ENCODE measurements at places on chromosomes 13 and 19.

GRCh38 chr19:46390866-46391265 is 22.5 kb downstream of the CCDC8 start:
- no peak for DNase-seq

- DNase-seq: no peak
Observed at GRCh38 chr13:57063007-57063406, 77.7 kb upstream of the PRR20A start.

DNA sequence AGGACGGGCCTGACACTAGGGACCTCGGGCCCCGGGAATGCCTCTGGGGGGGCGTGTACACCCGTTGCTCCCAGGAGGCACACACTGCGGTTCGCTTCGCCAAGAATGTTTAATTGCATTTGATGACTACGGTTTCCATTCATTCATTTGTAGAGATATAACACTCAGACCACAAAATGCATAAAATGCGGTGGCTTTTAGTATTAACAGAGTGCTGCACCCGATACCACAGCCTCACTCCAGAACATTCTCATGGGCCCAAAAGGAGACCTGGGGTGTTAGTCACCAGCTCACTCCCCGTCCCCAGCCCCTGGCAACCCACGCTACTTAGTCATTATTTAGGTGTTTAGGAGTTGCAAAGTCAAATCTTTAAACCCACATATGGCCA is 21.8 kb downstream of the HCN2 start:
- DNase-seq: peak; percentile 30

DNA sequence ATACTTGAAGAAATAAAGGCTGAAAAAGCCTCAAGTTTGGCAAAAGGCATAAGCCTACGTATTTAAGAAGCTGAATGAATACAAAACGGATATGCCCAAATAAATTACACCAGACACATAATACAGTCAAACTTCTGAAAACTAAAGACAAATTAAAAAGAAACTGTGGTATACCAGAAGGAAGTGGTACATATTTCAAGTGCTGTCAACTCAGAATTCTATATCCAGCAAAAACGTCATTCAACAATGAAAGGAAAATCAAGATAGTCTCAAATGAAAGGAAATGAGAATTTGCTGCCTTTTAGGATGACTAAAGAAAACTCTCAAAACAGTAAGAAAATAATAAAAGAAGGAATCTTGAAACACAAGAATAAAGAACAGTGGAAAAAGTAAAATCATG is 69.5 kb downstream of the POLR1D start:
- no peak for DNase-seq

DNA sequence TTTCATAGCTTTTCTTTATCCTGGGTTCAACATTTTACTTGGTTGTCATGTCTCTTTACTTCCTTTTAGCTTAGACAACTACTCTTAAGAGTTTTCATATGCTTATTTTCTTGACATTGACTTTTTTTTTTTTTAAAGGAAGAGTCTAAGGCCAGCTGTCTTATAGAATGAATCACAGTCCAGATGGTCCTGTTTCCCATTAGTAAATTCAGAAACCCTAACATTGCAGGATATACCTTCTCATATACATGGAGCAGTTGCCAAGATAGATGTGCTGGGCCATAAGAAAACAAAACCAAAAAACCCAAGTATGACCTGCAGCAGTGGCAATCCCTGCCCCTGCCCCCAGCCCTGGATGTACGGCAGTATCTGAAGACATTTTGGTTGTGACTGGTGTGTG is 72.8 kb downstream of the COG3 start:
- no peak for DNase-seq

GRCh38 chr13:112346899-112347229 is 29.3 kb upstream of the SPACA7 start:
- no peak for DNase-seq

DNA sequence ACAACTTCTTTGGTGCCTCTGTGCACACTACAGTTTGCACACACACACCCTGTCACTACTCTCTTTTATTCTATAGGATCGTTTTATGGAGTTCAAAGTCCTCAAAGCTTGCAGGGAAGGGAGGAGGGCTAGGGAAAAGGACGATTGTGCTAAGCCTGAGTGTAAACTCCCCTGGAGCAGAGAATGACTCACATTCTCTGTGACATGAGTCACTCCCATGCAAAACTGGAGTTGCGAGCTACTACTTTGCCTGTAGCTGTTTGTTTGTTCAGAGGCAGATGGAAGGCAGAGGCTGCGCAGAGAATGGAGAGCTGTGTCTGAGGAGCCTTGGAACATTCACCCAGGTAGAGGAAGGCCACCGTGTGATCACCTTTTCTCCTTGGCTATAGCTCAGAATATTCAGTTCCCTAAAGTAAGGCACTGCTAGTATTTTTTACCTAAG is 80.5 kb upstream of the MBNL2 start:
- DNase-seq: no peak

- no peak for DNase-seq
Observed at GRCh38 chr13:79880818-79881217, 399.9 kb downstream of the NDFIP2 start.

- DNase-seq: no peak
Observed at GRCh38 chr13:110600980-110601379, 14.4 kb upstream of the NAXD start.

DNA sequence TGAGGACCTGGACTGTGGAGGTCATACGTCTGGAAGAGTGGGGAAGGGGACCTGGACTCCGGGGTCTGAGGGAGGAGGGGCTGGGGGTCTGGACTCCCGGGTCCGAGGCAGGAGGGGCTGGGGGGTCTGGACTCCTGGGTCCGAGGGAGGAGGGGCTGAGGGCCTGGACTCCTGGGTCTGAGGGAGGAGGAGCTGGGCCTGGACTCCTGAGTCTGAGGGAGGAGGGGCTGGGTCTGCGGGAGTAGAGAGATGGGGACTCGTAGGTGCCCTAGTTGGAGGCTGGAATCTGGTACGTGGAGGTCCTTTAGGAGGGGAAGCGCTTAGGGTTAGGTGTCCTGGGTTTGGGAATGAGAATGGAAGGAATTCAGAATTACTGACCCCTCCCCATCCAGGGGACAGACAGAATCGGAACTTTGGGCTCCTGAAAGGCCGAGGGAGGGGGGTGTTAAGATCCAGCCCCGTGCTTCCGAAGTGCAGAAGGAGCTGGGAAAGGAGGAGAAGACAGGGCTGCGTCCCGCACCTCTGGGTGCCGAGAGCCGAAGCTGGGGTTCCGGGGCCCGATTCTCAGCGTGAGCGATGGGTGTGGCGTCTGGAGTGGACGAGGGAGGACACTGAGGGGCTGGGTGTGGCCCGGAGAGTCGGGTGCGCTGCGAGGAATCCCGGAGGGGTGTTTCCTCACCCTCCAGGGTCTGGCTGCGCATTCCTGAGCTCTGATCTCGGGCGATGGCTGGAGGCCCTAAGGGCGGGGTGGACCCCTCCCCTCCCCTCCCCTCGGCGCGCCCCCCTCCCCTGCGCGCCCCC is 608 bp downstream of the MYADM start:
- no peak for DNase-seq

GRCh38 chr13:29679396-29680053 is 84.0 kb upstream of the SLC7A1 start:
- no peak for DNase-seq

DNA sequence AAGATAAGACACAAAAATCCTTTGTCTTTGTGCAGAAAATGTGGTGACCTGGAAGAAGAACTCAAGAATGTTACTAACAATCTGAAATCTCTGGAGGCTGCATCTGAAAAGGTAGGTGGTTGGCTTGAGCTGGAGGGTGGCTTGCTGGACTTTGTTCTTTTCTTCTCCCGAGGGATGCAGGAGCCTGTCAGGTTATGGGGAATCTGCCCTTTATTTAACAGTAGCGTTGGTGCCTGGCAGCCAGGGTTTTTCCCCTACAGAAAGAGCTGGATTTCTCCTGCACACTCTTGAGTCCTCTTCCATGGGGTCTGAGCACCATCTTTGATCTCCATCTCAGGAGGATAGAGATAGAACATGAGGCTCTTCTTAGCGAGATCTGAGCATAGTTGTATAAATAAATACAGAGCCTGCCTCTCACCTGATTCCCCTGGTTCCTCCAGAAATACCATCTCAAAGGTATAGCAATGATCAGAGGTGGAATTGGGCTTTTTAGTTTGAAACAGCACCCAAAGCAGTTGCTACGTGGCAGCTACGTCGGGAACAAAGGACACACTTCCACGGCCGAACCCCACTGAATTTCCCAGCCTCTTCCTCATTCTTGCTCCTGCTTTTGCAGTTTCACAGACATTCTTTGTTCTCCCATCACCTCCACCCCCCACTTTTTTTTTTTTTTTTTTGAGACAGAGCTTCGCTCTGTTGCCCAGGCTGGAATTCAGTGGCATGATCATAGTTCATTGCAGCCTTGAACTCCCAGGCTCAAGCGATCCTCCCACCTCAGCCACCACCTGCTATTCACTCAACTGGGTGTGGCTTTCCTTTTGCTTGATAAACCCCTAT is 12.9 kb downstream of the TPM4 start:
- no peak for DNase-seq

DNA sequence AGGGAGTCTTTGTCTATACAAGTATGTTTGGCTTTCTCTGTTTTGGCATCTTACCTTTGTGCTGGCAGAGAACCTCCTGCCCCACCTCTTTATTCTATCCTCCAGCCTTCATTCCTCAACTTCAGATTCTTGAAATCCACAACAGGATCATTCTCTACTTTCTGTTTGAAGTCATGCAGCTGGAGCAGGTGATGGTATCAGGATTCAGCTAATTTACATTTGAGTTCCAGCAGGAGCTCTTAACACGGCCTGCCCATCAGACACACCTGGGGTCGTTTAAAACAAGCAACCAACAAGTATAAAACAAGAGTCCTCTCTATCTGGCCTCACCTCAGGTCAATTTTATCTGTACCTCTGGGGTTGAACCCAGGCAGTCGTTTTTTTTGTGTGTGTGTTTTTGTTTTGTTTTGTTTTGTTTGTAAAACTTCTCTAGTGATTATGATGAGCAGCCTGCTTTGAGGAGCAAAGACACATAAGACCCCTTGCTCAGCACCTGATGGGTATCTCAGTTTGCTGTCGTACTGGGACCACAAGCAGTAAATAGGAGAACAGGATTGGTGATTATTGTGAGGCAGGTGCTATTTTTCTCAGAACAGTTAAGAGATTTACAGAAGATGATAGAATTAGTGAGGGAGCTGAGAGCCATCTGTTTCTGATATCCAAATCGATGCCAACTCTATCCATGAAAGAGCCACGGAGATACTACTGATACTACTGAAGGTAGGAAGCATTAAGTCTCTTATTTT is 78.4 kb downstream of the GPC6 start:
- no peak for DNase-seq

DNA sequence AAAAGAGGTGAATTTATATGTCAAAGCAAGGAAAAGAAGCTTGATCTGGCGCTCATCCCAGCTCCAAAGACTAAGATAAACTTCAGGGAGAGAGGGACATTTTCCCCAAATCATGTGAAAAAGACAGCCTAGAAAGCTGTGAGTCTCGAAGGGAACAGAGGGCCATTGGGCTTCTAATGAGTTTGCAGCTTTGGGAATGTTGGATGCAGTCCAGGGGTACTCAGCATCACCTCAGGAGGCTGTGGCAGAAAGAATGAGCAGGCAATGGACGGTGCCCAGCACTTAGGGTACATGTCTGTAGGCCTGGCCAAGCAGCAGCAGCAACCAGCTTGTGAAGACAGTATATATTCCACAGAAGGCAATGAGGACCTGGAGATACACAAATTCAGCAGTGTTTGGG is 25.7 kb upstream of the WASF3 start:
- no peak for DNase-seq

GRCh38 chr13:72839831-72840426 is 58.0 kb downstream of the PIBF1 start:
- DNase-seq: no peak

DNA sequence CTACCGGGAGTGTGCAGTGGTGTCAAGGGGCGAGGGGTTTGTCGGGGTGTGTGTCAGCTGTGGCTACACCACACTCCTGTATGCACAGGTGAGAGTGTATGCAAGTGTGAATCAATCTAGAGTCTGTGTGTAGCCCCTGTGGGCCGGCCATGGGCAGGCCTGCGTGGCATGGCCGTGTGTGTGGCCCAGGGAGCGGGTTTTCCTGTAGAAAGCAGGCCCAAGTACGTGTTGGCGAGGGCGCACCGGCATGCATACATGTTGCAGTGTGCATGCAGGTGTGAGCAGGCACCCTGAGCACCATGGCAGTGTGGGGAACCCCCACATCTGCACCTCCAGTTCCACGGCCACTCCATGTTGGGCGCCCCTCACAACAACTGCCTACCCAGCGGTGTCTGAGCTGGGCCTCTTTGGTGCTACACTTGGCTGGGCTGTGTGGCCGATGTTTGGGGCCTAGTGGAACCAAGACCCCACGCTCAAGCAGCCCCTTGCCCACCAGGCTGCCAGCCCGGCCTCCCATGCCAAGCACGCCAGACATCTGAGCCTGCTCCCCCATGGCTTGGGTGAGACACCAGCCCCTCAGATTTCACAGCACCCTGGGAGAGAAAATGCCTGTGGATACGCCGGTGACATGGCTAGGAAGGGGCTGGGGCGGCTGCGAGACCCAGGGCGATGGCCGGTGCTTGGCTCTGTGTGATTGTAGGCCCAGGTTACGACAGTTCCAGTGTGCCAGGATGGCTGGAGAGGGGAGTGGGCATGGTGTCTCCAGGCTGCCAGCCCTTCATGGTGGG is 2.1 kb downstream of the NFIX start:
- DNase-seq: no peak

- DNase-seq: no peak
Observed at GRCh38 chr13:40381935-40382764, 284.3 kb downstream of the FOXO1 start.

GRCh38 chr13:98214707-98215106 is 37.6 kb upstream of the RNF113B start:
- no peak for DNase-seq

GRCh38 chr19:938233-938923 is 12.5 kb downstream of the ARID3A start:
- no peak for DNase-seq

DNA sequence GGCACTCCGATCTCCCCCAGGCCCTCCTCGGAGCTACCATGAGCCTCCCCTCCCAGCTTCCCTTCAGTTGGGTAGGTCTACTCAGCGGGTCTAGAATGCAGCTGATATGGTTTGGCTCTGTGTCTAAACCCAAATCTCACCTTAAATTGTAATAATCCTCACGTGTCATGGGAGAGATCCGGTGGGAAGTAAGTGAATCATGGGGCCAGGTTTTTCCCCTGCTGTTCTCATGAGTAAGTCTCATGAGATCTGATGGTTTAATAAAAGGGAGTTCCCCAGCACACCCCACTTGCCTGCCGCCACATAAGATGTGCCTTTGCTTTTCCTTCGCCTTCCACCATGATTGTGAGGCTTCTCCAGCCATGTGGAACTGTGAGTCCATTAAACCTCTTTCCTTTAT is 14.5 kb upstream of the DOCK9 start:
- no peak for DNase-seq
